ENCODE measurements at places on chromosomes 7 and 10.

DNA sequence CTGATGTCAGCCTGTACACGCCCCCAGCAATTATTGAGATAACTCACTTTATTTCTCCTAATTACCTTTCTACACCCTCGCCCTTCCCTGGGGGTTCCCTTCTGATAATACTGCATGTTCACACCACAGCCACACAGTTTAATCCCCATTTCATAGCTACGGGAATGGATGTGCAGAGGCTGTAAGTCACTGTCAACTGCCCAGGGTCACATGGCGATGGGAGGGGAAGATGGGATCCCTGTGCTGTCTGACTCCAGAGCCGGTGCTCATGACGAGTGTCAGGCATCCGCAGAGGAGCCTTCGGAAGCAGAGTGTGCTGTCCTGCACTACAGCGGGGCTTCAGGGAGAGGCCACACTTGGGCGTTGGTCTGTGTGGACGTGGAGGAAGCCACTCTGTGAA is 688.7 kb downstream of the SDK1 start:
- DNase-seq = no peak

GRCh38 chr7:70598976-70599375 is 533.0 kb upstream of the GALNT17 start:
- no peak for DNase-seq

DNA sequence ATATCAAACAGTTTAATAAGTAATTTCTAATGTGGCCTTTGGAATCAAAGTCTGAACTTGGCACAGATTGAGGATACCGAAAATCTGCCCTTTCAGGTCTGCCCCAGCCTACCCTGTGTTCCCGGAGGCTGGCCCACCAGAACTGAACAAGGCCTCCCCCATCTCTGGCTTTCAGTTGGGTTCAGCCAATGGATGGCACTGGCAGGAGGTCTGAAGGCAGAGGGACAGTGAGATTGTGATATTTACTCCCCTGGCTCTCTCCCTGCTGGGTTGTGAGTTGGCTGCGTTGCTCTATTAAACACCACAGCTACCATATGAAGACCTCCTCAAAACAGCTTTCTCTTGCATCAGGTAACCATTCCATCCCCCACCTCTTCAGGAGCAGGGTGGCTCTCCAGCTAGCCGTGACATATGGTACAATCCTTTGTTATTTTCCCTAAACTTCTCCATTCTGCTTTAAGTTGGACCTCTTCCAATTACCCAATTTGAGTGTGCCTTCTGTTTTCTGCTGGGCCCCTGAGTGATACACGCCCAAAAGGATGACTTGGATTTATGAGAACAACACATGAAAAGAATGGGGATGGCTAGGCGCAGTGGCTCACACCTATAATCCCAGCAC is 28.1 kb downstream of the DNMBP start:
- no peak for DNase-seq

- DNase-seq = no peak
Observed at GRCh38 chr10:125037145-125037877, 95.4 kb downstream of the ZRANB1 start.

DNA sequence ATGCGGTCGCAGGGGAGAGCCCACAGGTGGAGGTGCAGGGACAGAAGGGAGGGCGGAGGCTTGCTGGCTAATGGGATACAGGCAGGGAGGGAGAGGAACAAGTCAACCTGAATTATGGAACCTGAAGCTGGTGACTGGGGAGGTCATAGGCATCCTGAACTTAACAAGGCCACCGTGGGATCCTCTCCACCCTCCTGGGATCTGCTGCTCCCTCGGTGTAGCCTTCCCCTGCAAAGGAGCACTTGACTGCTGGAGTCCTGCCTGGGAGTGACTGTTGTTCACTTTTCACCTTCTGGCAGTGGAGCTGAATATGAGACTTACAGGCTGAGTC is 223.1 kb downstream of the GFRA1 start:
- no peak for DNase-seq

DNA sequence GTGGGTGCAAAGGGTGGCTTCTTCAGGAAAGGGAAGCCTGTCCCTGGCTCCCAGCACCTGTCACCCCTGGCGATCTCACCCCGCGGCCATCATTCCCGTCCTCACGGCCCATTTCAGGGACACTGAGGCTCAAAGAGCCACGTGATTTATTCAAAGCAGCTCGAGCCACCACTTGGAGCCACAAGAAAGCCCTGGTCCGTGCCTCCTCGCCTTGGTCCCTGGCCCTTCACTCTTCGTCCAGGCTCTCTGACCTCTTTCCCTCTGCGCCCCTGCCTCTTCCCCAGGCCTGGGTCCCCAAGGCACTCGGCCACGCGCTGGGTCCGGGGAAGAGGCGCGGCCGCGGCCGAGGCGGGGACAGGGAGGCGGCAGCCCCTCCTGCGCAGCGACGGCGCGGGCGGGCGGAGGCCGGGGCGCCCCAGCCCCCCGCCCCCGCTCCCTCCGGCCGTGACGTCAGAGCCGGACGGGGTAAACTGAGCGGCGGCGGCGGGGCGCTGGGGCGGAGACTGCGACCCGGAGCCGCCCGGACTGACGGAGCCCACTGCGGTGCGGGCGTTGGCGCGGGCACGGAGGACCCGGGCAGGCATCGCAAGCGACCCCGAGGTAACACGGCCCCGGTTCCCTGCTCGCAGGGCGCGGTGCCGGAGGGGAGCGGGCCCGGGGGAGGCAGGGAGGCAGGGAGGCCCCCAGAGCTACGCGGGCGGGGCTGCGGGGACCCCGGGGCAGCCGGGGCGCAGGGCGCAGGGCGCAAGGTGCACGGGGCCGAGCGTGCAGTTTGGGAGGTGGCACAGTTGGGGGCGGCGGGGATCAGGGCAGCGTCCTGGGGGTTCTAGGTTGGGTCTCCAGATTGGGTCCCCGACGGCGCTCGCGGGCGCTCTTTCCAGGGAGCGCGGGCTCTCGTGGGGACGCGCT is at the start of gene SLC18A2:
Gene SLC18A2 (plus strand): TSS at position 494 of the 909 bp plus-strand sequence. CDS start 580 bp downstream, outside the sequence.
- no peak for DNase-seq

DNA sequence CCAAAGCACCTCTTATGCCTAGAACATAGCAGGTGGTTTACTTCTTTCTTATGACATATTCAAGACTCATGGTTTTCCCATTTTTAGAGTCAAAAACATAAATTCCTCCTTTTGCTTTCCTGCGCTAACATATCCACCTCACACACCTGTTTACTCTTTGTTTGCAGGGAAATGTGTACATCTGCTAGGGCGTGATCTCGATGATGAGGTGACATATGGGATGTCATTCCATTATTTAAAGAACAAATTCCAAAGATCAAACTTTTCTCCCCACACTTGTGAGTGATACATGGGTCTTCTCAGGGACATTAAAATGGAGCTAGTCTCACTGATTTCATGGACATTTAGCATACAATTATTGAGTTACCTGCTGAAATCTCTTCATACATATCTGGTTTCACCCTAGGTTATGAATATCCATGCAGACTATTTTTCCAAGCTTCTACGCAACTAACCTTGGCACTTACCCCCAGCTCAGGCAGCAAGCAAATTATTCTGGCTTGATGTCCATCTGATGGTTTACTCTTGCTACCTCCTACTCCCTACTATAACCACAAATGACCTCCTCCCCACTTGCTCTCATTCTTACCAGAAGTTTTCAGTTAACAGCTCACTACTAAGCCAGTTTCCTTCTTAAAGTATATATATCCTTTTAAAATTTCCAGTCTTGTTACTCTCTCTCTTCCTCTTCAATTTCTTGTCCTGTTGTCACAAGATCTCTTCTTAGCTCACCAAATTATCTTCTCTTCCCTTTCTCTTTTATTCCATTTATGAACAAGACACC is 208.5 kb downstream of the RNLS start:
- no peak for DNase-seq

DNA sequence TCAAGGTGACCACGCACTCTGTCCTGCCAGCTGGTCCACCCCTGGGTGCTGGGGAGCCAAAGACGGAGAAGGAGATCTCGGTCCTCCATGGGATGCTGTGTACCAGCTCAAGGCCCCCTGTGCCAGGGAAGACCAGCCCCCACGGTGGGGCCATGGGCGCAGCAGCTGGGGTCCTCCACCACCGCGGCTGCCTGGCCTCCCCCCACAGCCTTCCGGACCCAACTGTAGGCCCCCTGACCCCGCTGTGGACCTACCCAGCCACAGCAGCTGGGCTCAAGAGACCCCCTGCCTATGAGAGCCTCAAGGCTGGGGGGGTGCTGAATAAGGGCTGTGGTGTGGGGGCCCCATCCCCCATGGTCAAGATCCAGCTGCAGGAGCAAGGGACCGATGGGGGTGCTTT is 5.4 kb downstream of the NYAP1 start:
- DNase-seq = no peak

- no peak for DNase-seq
Observed at GRCh38 chr7:97009753-97010732, 4.7 kb downstream of the DLX6 start.

GRCh38 chr7:130879191-130879590 is 145.2 kb upstream of the KLF14 start:
- no peak for DNase-seq

DNA sequence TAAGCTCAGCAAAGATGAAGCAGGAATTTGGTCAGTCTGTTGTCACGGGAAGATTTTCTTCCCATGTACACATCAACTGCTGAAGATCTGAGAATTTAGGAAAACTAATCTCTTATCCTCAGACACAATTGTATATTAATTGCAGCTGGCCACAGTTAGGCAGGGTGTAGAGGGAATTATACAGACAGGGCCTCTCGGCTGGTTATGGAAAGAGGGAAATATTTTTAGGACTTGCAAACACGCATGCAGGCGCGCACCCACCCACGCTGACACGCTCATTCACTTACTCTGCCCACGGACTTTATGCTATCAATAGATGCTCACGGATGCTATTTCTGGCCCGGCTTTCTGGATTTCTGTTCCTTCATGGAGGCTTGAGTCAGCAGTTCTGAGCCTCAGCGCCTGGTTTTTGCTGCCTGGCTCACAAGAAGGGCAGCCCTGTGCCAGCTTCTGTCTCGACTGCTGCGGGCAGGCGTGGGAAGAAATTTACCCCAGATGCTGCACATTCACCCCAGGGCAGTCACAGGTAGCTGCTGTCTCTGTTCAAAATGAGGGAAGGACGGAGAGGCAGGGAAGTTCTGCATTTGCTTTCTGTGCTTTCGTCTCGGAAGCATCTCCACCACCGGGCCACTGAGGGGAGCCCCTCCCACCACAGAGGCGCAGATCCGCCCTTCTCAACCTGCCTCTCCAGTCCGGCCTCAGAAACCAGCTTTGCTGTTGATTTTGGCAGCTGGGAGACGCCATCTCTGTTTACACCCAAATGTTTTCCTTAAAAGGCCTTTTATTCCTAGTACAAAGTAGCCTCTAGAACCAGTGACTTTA is 116.3 kb upstream of the BTBD16 start:
- no peak for DNase-seq

Measured in left renal pelvis (tissue), 4 donors.